Fibroblast of skin of right biceps (primary cell): ENCODE measurements at places on chromosomes 6 and 20.

DNA sequence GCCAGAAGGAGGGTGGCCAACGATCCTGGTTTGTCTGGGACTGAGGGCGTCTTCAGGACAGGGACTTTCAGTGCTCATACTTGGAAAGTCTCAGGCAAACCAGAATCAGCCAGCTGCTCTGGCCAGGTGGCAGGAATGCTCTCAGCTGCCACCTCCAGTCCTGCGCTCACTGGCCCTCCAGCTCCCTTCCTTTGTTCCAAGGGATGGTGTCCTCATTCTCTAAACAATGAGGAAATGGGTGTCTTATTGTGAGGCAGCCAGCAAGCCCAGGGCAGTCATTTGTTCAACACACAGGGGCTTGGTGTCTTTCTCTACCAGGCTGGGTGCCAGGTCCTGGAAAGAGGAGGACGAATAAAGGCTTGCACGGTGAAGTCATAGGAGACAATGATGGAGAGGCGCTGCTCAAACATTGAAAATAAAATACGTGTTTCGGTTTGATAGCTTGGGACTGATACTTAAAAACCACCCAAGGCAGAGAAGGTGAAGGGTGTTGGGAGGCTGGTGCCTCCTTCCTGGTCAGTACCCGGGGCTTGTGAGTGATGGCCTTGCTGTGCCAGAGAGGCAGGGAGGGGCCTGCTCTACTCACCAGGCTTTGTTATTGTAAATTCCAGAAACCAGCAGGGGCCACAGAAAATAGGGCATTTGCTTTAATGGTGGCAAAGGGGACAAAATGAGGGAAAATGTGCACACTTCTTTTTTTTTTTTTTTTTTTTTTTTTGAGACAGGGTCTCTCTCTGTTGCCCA, 11.3 kb upstream of the TMEM181 start:
- no peak for DNase-seq

- DNase-seq = no peak
These were observed 70.1 kb downstream of the SLC16A10 start for GRCh38 chr6:111157412-111157811.

- DNase-seq = no peak
These were observed 335.4 kb upstream of the ID4 start for GRCh38 chr6:19501737-19502245.

- DNase-seq = no peak
These were observed 7.6 kb downstream of the RRAGD start for GRCh38 chr6:89404512-89404911.

DNA sequence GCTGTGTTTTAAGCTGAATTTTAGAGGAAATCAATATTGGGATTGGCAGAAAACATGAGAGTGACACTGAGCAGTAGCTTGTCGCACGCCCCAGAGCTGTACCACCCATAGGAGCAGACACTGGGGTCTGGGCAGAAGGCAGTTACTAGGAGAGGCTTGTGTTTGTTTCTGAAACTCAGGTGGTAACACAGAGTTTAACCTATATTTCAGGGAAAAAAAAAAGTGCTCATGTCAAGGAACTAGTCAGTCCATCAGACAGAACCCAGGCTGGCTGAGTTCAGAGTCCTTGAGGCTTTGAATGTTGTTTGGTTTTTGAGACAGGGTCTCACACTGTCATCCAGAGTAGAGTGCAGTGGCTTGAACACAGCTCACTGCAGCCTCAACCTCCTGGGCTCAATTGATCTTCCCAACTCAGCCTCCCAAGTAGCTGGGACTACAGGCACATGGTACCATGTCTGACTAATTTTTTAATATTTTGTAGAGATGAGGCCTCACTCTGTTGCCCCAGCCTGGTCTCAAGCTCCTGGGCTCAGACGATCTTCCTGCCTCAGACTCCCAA, 6.6 kb downstream of the SLC22A1 start:
- DNase-seq = no peak

DNA sequence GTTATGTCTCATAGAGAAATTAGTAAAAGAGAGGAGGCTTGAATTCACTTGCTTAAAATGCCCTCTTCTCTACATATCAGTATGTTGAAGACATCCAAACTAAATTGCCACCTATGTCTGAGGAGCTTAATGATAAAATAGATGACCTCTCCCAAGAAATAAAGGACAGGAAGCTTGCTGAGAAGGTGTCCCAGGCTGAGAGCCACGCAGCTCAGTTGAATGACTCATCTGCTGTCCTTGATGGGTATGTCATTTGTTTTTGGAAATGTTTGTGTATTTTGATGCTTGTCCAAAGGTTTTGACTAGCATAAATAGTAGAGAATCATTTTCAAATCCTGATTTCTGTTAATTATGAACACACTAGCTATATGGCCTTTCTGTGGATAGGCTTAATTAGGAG, 307.7 kb downstream of the ARHGAP18 start:
- no peak for DNase-seq

DNA sequence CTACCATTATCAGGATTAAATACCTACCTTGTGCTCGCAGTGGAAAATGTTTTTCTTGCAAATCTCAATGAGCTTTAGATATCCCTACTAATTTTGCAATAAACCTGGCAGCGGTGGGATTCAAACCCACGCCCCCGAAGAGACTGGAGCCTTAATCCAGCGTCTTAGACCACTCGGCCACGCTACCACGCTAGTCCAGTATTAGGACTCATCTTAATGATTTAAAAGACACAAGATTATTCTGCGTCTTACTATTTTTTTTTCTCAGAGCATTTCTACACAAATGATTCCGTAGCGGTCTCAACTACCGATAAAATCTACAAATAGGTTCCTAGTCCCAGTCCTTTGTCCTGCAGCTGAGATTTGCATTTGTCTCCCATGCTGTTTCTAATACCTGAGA, 35.2 kb upstream of the ZSCAN23 start:
- DNase-seq = no peak

- no peak for DNase-seq
These were observed 21.9 kb downstream of the ZBTB46 start for GRCh38 chr20:63808964-63809674.

DNA sequence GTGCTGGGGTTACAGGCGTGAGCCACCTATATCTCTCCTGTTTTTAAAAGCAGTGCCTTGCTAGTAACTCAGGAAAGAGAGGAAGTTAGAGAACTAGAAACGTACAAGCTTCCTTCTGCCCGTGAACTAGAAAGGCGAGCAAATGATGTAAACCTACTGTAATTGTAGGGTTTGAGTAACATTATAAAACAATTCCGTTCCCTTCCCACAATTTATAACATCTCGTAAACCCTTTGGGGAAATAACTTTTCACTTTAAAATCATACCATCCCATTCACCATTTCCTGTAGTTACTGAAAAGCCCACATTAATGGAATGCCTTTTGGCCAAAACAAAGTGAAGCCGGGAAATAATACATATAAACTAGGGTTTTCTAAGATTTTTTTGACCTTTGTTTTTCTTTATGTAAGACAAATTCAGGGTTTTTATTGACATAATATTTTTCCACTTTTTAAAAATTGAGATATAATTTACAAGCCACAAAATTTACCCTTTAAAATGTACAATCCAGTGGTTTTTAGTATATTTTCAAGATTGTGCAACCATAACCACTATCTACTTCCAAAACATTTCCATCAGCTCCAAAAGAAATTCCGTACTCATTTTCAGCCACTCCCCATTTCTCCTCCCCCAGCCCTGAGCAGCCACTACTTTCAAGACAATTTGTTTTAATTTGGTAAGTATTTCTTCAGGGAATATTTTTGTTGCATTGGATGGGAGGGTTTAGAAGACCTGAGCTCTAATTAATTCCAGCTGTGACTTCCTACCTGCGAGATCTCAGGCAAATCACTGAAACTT, 175.1 kb upstream of the PDE10A start:
- no peak for DNase-seq

DNA sequence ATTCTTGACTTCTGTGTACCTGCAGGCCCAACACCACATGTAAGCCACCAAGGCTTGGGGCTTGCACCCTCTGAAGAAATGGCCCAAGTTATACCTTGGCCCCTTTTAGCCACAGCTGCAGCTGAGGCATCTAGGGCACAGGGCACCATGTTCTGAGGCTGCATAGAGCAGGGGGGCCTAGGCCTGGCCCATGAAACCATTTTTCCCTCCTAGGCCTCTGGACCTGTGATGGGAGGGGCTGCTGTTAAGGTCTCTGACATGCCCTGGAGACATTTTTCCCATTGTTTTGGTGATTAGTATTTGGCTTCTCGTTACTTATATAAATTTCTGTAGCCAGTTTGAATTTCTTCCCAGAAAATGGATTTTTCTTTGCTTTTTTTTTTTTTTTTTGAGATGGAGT, 50.4 kb upstream of the SEC63 start:
- DNase-seq = no peak

DNA sequence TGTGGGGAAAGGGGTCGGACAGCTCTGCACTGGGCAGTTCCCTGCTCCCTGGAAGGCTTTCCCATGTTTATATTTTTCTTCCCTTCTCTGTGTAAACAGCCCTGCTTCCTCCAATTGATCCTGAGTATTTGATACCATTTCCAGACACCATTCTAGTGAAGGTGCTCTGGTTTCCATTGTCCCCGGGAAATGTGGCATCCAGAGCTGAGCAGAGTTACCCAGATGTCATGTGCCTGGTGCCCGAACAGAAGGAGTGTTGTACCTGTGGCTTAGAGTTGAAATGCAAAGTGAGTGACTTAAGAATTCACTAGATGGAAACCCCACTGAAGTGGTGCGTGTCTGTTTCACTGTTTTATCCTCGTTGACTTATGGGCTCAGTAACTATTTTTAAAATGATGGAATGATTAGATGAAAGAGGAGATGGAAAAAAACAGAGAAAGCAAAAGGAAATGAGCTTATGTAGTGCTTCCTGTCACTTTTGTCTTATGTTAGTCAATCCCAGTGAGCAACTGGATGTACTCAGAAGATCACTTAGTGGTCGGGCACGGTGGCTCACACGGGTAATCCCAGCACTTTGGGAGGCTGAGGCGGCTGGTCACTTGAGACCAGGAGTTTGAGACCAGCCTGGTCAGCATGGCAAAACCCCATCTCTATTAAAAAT, 83.8 kb downstream of the SASH1 start:
- no peak for DNase-seq

DNA sequence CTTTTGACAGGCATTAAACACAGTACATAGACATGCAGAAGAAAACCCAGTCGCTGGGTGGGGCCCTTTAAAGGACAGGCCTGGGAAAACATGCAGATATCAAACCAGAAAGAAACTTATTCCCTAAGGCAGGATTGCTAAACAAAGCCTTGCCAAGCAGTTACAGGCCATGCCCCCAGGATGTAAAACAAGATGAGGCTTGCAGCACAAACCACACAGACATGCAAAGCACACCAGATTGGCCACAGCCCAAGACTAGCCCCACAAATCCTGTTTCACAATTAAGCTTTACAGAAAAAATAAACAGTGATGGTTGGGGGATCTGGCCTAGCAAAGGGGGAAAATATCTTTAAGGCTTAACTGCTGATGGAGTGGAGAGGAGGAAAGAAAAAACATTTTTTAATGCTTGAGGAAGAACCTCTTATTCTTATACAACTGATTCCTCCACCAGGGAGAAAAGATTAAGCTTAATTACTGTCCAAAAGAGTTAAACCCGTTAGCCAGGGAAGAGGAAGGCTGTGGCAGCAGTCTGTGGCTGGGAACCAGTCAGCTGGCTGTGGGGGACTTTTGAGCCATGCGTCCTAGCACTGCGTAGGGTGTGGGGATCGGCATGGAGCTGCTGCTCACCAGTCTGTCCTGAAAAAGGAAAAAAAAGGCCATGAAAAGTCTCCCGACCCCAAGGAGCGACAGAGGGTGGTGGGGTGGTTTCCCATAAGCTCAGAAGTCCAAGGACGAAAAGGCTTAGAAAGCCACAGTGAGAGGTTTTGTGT, 28.4 kb downstream of the COL19A1 start:
- peak; percentile 65 for DNase-seq

GRCh38 chr6:111222341-111222740, 135.0 kb downstream of the SLC16A10 start:
- DNase-seq = no peak

DNA sequence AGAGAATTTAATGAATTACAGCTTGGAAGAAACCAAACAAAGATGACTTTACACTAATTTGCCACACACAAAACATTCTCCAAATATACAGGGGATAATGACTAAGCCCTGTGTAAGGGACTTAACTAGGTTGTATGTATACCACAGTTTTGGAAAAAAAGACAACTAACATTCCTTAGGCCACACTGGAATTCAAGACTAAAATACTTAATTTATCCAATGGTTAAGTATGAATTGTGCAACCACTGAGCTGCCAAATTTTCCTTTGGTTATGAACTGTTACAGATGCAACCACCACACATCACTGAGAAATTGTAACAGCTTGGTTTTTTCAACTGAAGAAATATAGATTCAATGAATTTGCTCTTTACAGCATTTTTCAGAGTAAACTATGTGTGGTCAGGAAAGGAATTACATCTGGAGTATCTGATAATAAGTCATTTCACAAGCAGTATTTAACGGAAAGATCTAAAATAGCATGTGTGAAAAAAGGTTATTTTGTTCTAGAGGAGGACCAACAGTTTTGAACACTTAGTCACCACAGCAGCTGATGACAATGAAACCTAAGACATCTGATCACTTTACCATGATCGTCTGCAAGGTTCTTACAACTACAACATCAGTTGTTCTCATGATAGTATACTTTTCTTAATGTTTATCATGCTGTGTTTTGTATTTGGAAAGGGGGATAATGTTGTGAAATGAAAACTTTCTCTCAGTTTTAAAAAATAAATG, 318.8 kb downstream of the BCKDHB start:
- peak; percentile 100 for DNase-seq

- no peak for DNase-seq
These were observed 82.4 kb downstream of the RAMACL start for GRCh38 chr6:166504100-166504499.

DNA sequence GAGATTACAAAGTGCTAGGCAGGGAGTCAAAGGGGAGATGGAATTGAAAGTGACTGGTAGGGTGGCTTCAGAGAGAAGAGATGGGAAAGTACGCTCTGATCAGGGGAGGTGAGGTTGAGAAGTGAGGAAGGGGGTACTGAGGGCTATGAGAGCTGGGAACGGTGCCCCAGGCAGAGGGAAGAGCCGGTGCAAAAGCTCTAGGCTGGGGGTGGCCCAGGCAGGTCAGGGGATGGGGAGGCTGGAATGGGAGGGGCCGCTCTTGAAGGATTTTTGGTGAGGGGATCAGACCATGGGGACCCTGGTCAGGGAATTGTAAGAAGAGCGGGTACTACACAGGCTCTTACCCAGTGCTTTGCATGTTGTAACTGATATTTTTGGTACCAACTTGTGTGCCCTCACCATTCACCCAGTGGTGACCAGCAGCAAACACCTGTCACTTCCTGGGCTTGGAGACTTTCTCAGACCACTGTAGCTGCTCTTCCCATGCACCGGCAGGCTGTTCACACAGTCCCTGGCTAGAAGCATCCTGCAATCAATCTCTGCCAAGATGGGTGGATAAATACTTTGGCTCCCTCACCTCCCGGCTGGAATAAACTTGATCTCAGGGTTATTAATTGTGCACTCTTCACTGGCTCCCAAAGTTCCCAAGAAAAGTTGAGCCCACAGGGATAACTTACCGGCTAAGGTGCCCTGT, 24.0 kb downstream of the PCK1 start:
- DNase-seq = no peak

- peak; percentile 90 for DNase-seq
These were observed 148.0 kb downstream of the TMEM200A start for GRCh38 chr6:130513770-130514169.

- no peak for DNase-seq
These were observed 550 bp upstream of the HSPA12B start for GRCh38 chr20:3731944-3732326.

GRCh38 chr20:58306421-58307261, 2.9 kb upstream of the RAB22A start:
- no peak for DNase-seq
